ENCODE measurements at places on chromosomes 13 and 19.

GRCh38 chr19:30324982-30325381 lies 47.2 kb upstream of the ZNF536 start:
- DNase-seq = no peak

- no peak for DNase-seq
These were observed 6.6 kb downstream of the ZNF557 start for GRCh38 chr19:7076151-7076550.

DNA sequence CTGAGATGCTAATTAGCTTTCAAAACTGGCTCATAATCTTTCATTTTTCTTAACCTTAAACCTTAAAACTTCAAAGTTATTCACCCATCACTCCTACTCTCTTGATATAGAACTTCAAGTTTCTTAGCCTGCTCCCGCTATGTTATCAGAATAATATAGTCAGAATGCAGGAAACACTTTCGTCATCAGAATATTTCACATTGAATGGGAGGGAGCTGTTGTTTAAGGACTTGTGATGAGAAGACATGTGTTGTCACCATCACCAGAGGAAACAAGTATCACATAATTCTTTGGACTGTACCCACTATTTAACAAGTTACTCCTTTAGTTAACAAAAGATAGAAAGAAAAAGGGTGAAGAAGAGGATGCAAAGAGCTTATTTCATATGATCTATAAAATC lies 65.0 kb upstream of the FNDC3A start:
- no peak for DNase-seq

DNA sequence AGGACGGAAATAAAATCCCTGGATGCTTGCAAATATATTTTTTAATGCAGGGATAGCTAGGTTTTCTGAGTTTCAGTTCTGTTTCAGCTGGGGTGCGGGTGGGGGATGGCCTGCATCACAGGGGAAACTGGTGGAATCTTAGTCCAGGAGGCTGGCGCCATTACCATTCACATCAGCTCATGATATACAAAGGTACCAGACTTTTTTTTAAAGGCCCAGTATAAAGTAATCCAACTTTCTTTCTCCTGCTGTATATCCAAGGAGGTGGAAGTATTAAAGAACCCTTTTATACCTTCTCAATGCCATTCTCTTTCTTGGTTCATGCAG lies 343.8 kb downstream of the KCNRG start:
- no peak for DNase-seq

DNA sequence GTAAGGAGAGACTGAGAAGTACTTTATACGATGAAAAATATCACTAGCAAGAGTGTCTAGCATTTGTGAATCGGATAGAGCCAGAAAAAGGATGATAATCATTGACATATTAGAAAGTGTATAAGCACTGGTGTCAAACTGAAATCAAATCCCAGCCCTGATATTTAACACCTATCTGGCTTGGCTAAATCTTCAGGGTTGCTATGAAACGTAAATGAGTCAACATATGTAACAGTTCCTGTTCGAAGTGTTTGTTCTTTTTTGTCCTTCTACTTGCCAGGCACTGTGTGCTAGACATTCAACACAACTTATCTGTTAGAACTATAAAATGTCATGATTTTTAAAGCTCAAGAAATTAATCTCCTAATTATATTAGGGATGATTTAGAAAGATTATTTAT lies 40.8 kb downstream of the SERPINE3 start:
- DNase-seq = no peak

Data from activated naive CD4-positive, alpha-beta T cell treated with anti-CD3 and anti-CD28 coated beads, Interleukin-2, amount 10 ng/mL, durations not matched to agents 7 days and 5 days (primary cell).